ENCODE measurements at places on chromosomes 12 and 14.

GRCh38 chr12:94265966-94266745, 117.8 kb downstream of the PLXNC1 start:
- no peak for DNase-seq

DNA sequence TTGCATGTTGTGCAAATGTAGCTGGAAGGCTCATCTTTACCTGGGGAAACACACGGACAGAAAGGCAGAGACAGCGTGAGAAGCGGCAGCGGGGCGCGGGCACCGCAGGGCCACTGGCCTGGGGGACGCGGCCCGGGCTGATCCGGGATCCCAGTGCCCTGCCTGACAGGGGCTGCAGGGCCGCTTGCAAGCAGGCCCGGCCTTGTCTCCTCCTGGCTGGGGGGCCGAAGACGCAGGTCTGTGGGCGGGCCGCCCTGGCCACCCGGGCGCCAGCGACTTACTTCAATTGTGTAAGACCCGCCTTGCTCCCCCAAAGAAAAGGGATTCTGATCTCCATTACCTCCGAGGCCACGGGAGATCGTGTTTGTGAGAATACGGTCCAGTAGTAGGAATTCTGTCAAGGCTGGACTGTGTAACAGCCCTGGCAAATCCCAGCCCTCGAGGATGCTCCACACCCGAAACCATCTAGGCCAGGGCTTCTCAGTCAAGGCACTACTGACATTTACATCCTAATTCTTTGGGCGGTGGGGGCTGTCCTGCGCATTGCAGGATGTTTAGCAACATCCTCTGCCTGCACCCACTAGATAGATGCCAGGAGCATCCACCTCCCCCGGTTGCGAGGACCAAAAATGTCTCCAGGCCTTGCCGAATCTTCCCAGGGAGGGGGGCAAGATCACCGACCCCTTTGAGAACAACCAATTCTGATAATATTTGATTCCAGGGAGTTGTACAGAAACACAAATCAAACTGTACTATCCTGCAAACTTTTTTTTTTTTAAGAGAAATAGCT, 95.6 kb downstream of the BCL11B start:
- no peak for DNase-seq

- DNase-seq = no peak
These were observed 54.2 kb upstream of the PTHLH start for GRCh38 chr12:28026701-28027100.

DNA sequence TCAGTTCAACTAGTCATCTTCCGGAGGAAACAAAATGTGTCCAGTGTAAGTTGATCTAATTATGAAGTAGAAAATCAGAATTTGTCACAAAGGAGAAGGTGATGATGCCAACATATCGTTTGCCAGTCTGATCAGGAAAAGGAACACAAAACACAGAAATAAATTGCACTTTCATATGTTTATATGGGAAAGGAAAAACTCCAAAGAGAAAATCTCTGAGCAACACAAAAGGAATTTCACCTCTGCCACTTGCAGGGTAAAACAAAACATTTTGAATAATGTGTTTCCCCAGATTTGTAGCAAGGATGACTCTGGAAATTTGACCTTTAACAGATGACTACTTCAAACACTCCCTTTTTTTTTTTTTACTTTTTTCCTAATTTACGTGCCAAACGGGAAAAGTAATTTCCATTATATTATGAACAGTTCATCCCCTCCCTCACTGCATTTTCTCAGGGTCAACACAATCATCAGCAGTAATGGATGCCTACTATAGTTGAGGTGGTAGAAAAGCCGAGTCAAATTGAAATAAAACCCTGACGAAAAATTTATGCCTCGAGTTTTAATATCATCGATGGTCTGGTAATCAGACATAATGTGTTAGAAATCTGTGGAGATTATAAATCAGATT, 25.6 kb downstream of the MGAT4C start:
- no peak for DNase-seq

DNA sequence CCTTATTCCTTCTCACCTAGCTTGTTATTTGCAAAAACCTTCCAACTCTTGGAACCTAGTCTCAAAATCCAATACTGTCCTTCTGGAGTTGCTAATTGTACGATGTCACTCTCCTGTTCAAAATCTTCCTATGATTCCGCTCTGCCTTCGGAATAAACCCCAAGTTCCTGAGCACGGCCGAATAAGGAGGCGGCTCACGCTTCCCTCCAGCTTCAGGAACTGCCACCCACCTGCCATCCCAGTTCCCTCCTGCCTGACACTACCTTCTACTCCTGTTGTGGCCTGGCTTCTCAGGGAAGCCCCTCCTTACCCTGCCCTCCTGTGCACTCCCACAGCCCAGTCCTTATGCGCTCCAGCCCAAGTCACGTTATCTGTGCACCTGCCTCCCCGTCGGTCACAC, 73.2 kb downstream of the SETD3 start:
- DNase-seq = no peak

Measured in stimulated activated CD8-positive, alpha-beta memory T cell treated with anti-CD3 and anti-CD28 coated beads, Interleukin-7, amount 100 ng/mL, for 48 hours (primary cell).